Stimulated activated CD8-positive, alpha-beta memory T cell treated with anti-CD3 and anti-CD28 coated beads, Interleukin-2, amount 100 ng/mL, for 1 hour (primary cell): ENCODE measurements at places on chromosomes 11 and 22.

GRCh38 chr11:86941077-86941870 lies 13.9 kb downstream of the FZD4 start:
- no peak for DNase-seq

GRCh38 chr11:120172054-120172911 lies 34.4 kb upstream of the TRIM29 start:
- DNase-seq, result peak; percentile 11

- DNase-seq, result no peak
These were observed 61.8 kb upstream of the CRTAM start for GRCh38 chr11:122776546-122776945.

DNA sequence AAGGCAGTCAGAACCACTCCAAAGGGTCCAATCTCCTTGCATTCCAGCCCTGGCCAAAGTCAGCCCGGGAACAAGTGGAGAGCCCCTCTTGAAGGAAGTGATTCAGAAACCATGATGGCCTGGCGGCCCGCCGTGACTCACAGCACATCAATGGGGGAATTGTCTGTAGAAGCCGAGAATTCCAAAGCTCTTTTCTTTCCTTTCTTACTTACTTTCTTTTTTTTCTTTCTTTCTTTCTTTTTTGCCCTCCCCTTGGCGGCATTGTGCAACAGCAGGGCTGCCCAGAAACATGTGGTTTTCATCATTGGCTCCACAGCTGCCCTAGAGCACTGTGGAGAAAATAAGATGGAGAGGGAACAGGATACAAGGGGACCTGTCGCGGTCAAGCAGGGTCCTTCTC lies 140.2 kb upstream of the TIMP3 start:
- DNase-seq, result no peak

GRCh38 chr11:63404161-63404935 lies 34.8 kb downstream of the SLC22A9 start:
- DNase-seq, result no peak

DNA sequence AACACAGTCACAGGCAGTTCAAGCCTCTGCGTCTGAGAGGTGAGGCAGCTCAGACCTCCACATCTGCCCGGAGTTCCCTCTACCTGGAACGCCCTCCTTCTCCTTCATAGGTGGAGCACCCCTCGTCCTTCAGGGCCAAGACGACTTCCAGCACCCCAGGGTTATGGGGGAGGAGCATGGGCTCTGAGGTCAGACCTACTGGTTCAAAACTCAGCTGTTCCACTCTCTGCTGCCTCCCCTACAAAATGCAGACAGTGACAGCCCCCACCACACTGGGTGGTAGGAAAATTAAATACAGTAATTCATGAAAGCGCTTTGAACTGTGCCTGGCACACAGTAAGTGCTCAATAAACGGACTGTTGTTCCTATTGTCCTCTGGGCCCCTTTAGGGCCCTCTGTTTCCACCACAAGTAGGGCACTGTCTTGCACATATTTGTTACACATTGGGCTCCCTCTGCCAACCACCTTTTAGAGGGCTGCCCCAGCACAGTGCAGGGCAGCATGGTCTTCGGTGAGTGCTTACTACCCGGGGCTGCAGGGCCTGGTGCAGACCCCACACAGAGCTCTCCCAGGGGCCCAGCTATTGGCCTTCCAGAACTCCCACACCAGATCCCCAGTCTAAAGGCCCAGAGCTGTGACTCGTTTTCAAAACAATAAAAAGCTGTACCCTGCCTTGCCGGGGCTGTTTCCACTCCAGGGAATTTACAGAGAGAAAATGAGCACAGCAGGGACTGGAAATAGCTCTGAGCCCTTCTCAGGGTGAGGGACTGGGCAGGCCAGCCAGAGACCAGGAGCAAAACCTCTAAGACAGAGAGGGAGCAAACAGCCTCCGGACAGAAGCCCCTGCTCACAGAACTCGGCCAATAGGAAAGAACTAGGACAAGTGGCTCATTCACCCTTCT lies 2.5 kb downstream of the TMEM184B start:
- no peak for DNase-seq

DNA sequence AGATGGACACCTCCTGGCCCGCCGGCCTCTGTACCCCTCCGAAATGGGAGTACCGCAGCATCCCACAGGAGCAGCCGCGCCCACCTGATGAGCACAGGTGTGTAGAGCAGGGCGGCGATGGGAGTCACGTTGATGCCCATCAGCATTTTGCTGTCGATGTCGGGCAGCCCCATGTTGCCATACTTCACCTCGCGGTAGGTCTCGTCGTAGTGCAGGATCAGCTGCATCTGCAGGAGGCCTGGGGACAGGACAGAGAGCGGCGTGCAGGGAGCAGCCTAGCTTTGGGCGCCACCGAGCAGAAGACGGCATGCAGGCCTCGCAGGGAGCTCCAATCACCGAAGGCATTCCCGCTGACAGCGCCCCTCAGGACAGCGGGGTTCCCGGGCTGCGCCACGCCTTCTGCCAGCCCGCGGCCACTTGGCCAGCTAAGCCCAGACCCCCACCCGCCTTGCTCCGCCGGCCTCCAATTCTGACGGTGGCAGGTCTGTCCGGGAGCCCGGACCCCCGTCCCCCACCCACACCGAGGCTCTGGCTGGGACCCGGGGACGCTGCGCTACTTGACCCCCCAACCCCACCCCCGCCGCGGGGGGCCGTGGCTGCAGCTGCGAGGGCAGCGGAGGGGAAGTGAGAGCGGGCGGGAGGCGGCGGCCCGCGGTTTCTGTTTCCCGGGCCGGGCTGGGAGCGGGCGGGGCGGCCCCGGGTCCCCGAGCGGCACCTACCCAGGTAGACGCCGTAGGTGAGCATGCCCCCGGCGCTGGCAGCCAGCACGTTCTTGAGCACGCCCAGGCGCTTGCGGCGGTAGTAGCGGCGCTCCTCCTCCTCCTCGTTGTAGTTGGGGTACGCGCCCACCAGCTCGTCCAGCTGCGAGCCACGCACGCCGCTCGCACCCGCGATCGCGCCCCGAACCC lies 705 bp downstream of the UNC93B1 start:
- DNase-seq, result no peak

- DNase-seq, result no peak
These were observed 59.5 kb downstream of the FAM168A start for GRCh38 chr11:73538381-73538872.

GRCh38 chr22:22667966-22668880 lies 23.8 kb downstream of the GGTLC2 start:
- no peak for DNase-seq

DNA sequence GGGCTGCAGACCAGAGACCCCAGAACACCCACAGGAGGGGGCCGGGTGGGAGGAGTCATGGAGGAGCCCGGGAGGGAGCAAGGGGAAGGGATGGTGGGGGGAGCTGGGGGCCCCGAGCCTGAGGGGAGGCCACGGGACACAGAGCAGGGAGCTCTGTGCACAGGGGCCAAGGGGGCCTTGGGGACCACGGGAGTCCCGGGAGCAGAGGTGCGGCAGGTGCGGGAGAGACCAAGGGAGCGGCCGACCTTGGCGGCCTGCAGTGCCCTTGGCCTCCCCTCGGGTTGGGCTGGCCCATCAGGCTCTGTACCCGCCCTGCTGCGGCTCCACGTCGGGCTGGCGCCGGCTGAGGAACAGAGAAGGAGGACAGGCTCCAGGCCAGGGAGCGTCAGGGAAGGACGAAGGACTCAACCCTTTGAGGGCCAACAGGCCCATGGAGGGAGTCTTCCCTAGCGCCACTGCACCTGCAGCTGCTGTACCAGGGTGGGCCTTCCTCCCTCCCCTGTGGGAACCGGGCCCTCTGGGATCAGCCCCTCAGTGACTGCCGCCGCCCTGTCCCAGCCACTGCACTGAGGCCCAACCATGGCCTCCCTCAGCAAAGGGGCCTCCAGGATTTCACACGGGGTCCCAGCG lies 17.8 kb upstream of the BRSK2 start:
- DNase-seq, result no peak

GRCh38 chr11:23399995-23400394 lies 539.7 kb upstream of the CCDC179 start:
- no peak for DNase-seq

DNA sequence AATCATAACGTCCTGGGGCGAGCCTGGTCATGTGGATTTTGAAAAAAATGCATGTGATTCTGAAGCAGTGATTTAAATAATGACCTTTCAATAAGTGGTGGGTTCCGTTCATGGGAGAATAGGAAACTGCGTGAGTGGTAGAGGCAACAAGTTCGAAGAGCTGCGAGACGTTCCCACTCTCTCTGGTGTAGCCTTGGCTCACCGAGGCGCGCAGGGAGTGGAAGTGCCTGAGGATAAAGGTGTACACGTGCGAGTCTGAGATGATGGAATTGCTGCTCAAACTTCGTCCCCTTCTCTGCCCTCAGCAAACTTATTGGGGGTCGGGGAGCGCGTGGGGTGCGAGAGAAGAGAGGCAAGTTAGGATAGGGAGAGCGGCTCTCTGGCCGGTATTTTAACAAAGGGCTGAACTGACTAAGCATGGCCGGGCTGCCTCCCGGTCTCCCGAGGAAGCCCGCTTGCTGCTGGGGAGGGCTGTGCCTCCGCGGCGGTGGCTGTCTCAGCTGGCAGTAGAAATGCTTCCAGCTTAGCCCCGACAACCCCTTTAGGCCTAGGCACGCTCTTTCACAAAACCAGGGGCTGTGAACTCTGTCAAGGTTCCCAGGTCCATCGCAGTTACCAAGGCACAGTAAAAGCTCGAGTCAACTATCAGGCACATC lies 875 bp upstream of the STT3A start:
- peak; percentile 5 for DNase-seq
